ACHN (cell line): ENCODE measurements at places on chromosomes 12 and 14.

DNA sequence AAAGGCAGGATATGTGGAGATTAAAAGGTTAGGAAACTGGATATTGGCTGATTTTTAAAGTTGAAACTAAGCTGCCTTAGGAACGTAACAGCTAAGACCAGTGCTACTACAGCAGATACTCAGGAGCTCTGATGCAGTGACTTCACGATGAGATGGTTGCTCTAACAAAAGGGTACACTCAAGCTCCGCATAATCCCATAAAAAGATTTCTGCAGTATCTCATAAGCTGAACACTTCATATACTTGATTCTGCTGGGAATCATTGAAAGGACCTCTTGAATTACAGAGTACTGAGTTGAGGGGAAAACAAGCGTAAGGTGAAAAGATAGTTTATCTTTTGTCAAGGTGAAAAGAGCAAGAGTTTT lies 3.7 kb downstream of the RNF10 start:
- no peak for DNase-seq

GRCh38 chr12:45721369-45721768 lies 8.1 kb upstream of the ARID2 start:
- DNase-seq: no peak

DNA sequence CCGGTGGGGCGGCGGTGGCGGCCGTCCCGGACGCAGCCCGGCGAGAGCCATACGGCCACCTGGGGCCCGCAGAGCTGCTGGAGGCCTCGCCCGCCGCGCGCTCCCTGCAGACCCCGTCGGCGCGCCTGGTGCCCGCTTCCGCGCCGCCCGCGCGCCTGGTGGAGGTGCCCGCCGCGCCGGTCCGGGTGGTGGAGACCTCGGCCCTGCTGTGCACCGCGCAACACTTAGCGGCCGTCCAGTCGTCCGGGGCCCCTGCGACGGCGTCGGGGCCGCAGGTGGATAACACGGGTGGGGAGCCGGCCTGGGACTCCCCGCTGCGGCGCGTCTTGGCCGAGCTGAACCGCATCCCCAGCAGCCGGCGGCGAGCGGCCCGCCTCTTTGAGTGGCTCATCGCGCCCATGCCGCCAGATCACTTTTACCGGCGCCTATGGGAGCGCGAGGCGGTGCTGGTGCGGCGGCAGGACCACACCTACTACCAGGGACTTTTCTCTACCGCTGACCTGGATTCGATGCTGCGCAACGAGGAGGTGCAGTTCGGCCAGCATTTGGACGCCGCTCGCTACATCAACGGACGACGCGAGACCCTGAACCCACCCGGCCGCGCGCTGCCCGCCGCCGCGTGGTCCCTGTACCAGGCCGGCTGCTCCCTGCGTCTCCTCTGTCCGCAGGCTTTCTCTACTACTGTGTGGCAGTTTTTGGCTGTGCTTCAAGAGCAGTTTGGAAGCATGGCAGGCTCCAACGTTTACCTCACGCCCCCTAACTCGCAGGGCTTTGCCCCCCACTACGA lies 716 bp downstream of the RIOX1 start:
- DNase-seq: peak; percentile 66

DNA sequence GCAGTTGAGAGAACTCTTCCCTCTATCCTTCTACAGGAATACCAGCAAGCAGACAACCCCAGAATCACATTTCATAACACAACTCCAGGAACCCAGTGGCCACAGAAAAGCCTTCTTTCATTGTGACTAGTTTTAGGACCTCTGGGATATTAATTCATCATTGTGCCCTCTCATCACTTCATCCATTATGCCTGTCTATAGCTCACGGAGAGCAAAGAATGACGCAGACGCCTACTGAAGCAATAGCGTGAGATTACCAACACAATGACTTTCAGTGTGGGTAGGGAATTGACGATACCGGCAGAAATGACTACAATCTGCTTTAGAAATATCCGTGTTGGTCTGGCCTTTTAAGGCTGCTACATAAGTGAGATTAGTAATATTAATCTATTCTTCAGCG lies 158.1 kb upstream of the FOXG1 start:
- DNase-seq: no peak

DNA sequence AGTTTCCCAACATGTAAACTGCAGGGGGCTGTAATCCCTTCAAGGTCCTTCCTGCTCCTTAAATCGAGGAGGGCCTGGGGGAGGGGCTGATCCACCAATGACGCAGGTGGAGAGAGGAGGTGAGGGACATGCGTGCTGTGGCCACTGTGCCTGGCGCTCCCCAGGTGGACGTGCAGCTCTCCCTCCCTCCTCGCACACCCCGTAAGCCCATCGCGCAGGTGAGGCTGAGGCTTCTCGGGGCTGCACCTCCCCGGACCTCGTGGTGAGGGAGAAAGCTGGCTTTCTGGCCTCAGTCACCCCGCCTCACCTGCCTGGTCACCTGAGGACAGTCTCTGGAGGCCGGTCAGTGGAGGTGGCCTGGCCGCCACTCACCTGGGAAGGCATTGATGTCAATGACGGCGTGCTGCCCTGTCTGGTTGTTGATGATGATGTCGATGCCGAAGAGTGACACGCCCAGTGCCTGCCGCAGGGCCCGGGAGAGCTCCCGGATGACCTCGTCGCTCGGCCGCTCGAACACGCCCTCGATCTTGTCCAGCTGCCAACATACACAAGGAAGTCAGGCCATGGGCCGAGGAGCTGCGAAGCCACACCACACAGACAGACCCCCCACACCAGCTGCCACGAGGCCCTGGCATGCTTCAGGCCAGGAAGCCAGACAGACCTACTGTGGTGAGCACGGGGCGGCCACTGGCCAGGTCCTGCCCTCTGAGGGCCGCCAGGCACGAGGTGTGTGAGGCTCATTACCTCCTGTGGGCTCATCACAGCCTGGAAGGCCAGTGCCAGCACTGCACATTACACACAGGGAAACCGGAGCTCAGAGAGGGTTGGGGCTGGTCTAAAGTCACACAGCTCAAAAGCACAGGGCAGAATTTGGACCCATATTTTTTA lies 23.3 kb downstream of the CHGA start:
- DNase-seq: peak; percentile 69

DNA sequence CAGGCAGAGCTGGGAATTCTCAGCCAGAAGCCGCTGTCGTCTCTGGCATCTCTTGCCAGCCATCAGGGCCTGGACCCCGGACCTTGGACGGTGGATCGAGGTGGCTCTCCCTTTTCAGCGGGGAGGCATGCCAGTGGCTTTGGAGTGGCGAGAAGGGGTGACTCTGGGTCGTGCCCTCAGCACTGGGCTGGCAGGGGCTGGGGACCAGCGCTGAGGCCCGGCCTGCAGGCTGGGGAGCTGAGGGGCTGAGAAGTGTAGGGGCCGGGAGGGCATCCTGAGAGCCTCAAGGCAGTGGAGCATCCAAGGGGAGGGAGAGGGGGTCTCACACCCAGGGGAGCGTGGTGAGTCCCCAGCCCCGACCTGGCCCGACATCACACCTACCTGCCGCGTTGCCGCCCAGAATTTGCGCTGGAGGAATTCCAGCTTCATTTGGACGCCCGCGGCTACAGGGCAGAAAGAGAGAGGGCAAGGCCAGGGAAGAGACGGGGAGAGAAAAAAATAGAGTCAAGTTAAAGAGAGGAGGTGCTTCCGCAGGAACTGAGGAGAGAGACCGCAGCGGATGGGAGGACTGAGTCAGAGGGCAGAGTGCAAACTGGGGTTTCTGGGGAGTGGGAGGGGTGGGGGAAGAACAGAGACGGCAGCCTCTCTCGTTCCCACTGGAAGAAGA lies 9.0 kb upstream of the LRTM2 start:
- no peak for DNase-seq

- DNase-seq: peak; percentile 97
These were observed at the start of gene RND1 for GRCh38 chr12:48865281-48866051. Gene RND1 (minus strand): TSS chr12:48865870. CDS start chr12:48865767, 103 bp downstream.

DNA sequence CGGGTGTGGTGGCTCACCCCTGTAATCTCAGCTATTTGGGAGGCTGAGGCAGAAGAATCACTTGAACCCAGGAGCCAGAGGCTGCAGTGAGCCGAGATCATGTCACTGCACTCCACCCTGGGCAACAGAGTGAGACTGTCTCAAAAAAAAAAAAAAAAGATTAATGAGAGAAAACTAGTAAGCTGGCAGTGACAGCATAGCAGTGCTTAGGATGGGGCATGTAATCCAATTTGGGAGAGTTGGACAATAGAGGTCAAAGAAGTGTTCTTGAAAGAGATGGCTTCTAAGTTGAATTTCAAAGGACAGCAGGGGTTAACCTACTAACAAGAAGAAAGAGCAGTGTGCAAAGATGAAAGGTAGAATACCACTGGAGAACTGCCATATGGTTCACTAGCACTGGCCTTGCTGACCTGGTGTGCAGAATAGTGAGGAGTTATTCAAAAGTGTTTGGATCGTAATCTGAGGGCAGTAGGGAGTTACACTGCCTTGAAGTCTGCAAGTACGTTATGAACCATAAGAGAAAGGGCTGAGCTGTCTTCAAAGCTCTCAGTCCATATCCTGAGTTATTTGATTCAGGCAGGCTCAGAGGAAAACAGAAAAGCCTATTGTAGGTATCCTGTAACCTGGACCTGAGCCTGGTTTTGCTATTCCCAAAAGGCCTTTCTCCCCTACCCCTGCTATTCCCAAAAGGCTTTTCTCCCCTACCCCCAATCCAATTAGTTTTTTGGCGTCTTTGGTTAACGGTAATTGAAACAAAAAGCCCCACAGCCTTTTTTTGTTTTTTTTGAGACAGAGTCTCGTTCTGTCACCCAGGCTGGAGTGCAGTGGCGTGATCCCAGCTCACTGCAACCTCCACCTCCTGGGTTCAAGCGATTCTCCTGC lies 3.4 kb downstream of the XPOT start:
- DNase-seq: no peak

GRCh38 chr12:109932878-109933503 lies 32.9 kb downstream of the TCHP start:
- DNase-seq: no peak

GRCh38 chr14:99015833-99016232 lies 256.2 kb downstream of the BCL11B start:
- no peak for DNase-seq

DNA sequence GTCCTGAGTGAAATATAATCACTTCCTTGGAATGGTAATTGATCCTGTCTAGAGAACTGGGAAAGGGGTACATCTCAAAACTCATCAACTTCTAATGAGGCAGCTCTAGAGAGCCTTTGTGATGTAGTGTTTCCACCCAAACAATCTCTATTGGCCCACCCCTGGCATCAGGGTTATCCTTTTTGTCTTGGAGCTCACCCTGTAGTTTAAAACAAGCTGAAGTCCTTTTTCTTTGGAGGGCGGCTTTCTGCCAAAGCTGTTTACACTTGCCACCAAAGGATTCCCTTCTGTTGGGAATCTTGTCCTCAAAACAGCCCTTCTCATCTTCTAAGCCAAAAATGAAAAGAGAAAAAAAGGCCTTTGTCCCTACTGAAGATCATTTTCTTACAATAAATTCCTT lies 60.6 kb upstream of the GTF2A1 start:
- DNase-seq: no peak

DNA sequence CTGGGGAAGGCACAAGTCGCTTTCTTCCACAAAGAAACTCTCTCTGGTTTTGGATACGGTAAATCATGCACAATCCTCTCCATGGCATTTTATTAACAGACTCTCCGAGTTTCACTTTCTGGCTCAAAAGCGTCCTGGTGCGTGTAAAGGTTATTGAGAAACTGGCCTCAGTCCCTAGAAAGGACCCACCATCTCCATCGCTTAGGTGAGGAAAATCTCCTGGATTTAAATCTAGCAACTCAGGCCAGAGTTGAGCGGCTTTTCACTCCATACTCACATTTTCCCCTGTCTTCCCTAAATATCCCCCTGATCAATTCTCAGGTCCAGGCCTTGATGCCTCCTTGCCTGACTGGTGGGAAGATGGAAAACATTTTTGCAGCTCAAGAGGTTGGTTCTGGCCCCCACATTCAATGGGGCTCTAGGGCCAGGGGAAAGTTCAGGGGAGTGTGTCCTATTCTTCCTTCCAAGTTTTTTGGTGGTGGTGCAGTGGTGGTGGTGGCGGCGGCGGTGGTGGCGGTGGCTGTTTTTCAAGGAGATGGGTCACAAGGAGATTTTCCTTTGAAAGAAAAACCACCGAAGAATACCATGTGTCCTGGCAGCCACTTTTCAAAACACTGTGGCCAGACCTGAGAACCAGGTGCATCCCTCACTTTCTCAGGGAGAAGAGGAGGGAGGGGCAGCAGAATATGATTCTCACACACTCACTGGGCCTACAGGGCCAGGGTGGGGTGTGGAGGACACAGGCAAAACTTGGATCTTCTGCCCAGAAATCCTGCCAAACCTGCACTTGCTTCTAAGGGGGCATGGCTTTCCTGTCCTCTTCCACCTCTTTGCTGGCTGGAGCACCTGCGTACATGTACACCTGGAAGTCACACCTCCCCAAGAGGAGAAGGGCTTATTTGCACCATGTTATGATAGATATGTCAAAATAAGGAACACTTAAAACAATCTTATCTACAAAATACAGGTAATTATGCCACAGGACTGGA lies 46.7 kb upstream of the PNMA1 start:
- no peak for DNase-seq

- no peak for DNase-seq
These were observed 95.8 kb downstream of the PRKCH start for GRCh38 chr14:61417141-61417540.

- DNase-seq: no peak
These were observed 43.5 kb upstream of the NOS1 start for GRCh38 chr12:117404940-117405339.

DNA sequence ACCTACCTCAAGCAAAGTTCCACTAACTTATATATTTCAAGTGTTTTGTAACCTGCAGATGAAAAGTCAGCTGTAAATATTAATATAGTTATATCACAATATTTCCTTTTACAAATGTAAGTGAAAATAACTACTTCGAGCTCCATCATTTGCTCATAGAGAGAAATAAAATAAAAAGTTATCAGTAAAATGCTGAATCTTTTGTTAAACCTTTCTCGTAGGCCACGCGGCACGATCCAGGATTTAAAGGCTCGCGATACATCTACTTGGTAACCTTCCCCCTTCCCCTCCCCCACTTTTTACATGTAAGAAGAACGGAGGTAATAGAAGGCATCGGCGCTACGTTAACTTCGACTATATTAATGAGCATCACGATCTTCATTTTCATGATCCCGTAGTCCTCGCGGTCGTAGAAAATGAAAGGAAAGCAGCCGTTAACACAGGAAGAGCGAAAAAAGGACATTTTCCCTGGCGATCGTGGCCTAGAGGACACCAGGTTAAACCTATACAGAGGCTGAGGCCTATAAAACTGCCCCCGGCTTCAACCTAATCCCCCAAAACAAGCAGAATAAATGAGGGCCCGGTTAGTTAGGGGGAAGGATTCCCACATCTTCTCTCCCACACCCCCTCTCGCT lies 508 bp downstream of the HNRNPC start:
- peak; percentile 66 for DNase-seq

- no peak for DNase-seq
These were observed 388.8 kb downstream of the TMTC2 start for GRCh38 chr12:83075471-83075870.

DNA sequence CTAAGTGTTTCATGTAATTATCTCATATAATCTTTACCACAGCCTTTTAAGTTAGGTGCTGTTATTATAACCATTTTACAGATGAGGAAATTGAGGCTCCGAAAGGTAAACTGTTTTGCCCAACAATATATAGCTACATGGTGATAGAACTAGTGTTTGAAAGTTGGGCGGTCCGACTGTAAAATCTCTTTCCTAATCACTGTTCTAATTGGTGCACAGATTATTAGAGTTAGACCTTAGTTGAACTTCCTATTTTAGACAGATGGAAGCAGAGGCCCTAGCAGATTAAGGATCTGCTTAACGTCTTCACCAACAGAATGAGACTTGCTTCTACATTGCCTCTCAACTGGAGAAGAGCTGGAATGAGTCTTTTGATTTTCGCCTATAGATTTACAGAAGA lies 30.0 kb upstream of the DUSP6 start:
- DNase-seq: no peak
